ENCODE measurements at places on chromosomes 13 and 19. TPM values are rescaled to one million over a fixed set of nuclear protein-coding genes. Genes with fewer than 3 reads are reported as not detected.
A peak's percentile ranks its signal among the peaks of the same experiment; 100 is the strongest.

The ZNF780A gene
- total RNA-seq: 12.2 TPM

The CEACAM7 gene
- not detected for total RNA-seq

GRCh38 chr13:73714522-73714921 lies 419.7 kb downstream of the KLF12 start:
- DNase-seq: no peak

The CDX2 gene
- total RNA-seq: not detected

GRCh38 chr13:76500894-76501293 lies 385.3 kb downstream of the KCTD12 start:
- no peak for DNase-seq

- DNase-seq: peak; percentile 68
Measured at GRCh38 chr13:110506859-110507566, 54.5 kb downstream of the RAB20 start.

The EML2 gene
- total RNA-seq: 37.9 TPM

The CXCL17 gene
- total RNA-seq: not detected

The ZNF296 gene
- total RNA-seq: 0.25 TPM

The SH2D3A gene
- total RNA-seq: 0.09 TPM

The CYP4F11 gene
- total RNA-seq: 0.34 TPM

GRCh38 chr19:3692141-3693024 lies 7.9 kb downstream of the PIP5K1C start:
- DNase-seq: no peak

The ZNF888 gene
- total RNA-seq: 1.7 TPM

DNA sequence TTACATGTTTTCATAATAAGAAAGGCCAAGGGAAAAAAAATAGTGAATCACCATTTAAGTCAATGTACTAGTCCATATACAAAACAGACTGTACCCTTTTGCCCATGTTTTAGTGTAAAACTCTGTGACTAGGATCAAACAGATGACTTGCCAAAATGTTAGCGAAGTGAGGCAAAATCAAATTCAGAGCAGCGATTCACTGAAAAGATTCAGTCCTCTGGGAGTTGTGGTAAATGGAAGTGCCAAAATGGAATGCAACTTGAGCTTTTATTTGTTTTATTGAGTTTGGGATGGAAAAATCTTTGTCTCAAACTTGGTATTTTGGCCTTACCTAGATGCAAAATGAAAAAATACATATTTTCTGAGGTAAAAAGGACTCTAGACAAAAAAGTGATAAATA lies 9.1 kb downstream of the CDADC1 start:
- DNase-seq: no peak

DNA sequence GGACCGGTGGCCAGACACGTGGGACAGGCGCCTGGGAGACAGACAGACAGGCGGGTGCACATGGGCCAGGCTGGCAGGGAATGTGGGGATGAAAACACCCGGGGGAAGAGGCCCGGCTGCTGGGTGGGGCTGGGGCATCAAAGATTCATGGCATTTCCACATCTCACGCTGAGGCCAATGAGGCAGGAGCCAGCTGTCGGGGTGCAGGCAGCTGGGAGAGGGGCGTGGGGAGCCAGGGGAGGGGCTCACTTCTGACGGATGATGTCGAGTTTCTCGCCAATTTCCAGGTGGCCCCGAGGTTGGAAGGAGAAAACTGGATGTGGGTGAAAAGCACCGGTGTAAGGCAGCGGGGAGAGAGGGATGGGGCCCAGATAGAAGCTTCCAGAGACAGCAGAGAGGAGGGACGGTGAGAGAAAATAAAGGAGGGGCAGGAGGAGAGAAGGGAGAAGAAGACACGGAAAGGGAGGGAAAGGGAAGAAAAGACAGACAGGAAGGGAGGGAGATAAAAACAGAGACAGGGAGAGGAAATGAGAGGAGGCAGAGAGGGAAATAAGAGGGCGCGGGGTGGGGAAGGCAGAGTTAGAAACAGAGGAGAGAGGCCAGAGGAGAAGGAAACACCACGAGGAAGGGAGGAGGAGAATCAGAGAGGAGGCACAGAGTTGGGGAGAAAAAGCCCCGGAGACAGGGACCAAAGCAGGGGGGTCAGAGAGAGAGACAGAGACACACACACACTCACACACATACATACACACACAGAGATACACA lies 8.0 kb upstream of the CCER2 start:
- no peak for DNase-seq

DNA sequence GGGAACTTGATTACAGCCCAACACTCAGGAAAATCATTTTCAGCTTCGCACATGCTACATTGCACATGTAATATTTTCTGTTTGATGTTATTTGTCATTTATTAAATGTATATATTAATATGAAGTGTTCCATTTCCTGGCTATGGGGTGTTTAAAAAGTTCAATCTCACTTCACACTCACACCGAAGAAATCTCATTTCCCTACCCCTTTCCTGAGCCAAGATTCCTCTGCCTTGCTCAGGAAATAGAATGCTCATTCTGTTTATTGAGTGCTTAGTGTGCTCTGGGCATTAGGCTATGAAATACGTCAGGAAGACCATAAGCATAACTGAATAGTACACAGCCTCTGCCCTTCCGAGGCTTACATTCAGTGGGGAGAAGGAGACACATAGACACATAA lies 331.9 kb upstream of the TSHZ3 start:
- DNase-seq: no peak

DNA sequence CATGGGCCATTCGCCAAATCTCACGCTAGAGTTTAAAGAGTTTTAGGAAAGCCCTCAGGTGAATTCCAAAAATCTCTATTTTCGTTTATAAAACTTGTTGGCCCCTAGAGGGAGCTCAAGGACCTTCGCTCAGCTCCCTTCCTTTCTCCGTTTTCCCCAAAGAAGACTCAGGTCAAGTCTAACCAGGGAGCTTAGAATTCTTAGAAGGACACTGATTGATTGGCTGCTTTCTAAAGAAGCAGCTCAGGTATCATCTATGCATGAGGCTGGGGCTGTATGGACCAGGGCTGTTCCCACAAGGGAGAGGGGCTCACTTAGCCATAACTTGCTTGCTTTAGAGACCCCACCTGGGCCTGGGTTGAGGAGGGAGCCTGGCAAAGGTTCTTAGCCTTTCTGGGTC lies 20.5 kb downstream of the DZIP1 start:
- DNase-seq: no peak

GRCh38 chr19:41302624-41303351 lies 7.2 kb upstream of the CCDC97 start:
- no peak for DNase-seq

GRCh38 chr13:31168166-31168565 lies 6.5 kb upstream of the HSPH1 start:
- no peak for DNase-seq

- DNase-seq: no peak
Measured at GRCh38 chr19:49366110-49366509, 2.4 kb downstream of the DKKL1 start.

The ARHGAP33 gene
- total RNA-seq: 1.5 TPM

DNA sequence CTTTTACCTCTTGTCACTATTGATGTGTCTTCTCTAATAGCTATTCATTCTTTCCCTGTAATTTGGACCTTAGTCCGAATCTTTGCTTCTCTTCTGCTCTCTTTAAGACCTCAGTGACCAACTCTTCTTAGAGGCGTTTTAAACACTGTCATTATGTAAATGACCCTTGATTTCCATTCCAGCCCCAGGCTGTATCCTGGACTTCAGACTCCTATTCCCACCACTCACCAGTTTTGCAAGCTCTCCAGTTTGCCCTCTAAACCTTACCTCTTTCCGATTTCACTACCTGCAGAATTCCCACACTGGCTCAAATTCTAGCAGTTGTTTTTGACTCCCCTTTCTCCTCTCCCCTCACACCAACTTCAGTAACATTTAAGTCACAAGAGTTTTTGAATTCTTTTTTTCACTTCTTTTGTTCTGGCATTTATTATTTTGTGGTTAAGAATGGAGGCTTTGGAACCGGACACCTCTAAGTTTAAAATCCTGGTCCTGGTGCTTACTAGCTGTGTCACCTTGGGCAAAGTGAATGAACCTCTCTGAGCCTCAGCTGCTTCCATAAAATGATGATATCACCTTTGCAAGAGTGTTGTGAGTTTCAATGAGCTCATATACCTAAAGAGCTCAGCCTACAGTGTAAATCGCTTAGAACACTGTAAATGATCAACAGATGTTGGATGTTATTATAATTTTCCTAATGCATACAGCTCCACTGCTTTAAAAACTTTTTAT lies 13.6 kb upstream of the HMGB1 start:
- DNase-seq: no peak

- DNase-seq: peak; percentile 72
Measured at GRCh38 chr13:37127691-37128241, 22.3 kb upstream of the CSNK1A1L start.

DNA sequence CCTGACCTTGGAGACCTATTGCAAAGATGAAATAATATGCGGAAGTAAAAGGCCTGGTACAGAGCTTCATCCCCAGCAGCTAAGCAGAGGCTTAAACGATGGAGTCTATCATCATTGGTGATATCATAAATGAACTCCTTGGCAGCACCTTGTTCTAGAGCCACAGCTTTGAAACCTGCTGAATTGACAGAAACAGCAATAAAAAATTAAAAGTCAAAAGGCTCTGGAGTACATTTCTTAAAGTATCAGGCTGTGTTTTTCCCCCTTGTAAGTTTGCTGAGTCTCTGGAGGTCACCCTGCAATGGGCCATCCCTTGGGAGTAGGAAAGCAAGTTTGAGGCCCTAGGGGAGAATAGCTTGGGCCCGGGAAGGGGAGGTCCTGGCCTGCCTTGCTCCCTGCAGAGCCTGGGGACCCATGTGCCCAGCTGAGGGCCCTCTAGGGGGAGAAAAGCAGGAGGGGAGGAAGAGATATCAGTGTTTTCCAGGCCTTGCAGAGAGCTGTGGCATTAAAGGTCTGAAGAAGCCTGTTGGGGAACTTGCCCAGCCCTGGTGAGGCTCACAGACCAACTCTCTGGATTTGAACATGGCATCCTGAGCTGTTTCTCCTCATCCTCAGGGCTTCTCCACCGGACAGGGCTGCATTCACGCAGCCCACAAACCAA lies 416.1 kb downstream of the ZNF536 start:
- no peak for DNase-seq

DNA sequence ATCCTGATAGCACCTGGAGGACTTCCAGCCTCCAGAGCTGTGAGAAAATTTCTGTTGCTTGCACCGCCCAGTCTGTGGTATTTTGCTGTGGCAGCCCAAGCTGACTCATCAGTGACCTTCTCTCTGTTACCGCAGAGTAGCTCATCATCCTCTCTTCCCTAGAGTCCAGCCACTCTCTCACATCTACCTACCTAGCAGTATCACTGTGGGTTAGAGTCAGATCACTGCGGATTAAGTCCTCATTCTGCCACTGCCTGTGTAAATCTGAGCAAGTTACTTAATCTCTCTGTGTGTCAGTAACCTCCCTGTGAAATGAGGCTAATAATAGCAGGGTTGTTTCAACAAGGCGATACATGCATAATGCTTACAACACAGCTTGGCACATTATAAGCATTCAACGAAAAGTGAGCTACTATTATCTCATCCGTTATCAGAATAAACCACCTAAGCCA lies 40.3 kb upstream of the USPL1 start:
- no peak for DNase-seq

DNA sequence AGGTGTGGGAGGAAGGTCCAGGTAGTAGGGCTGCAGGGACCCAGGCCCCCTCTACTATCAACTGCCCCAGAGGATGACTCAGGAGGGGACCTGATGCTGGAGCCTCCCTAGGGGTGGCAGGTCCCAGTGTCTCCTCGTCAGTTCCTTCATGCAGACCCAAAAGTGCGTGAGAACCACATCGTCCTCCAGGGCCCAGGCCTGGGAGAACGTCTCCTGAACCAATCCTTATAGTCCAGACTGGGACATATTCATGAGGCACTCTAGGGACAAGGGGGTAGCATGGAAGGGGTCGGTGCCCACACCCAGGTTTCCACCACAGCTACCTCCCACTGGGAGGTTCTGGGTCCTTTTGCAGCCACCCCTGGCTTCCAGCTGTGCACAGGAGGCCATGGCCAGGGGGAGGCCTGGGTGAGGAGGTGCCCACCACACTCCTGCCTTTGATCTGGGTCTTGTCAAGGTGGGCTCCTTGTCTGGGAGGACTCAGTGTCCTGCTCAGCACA lies 38.0 kb upstream of the TPM4 start:
- DNase-seq: no peak

DNA sequence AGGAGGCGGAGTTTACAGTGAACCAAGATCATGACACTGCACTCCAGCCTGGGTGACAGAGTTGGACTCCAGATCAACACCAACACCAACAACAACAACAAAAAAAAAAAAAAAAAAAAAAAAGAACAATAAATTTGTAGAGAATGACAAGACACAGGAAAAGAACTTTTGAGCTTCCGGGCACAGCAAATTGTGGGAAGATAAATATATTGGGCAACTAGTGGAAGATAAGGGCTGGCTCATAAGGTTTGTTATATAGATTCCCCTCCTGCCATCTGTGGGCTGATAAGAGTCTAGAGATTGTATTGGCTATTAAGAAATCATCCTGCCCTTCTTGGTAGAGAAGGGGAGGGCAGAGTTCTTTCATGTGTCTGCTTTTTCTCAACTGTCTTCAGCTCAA lies 33.1 kb upstream of the CYP2S1 start:
- DNase-seq: no peak

- peak; percentile 58 for DNase-seq
Measured at GRCh38 chr13:39603424-39603947, 493 bp upstream of the LHFPL6 start.

GRCh38 chr19:55670280-55671053 lies 4.6 kb upstream of the EPN1 start:
- no peak for DNase-seq

The ANGPTL4 gene
- 8.5 TPM for total RNA-seq

DNA sequence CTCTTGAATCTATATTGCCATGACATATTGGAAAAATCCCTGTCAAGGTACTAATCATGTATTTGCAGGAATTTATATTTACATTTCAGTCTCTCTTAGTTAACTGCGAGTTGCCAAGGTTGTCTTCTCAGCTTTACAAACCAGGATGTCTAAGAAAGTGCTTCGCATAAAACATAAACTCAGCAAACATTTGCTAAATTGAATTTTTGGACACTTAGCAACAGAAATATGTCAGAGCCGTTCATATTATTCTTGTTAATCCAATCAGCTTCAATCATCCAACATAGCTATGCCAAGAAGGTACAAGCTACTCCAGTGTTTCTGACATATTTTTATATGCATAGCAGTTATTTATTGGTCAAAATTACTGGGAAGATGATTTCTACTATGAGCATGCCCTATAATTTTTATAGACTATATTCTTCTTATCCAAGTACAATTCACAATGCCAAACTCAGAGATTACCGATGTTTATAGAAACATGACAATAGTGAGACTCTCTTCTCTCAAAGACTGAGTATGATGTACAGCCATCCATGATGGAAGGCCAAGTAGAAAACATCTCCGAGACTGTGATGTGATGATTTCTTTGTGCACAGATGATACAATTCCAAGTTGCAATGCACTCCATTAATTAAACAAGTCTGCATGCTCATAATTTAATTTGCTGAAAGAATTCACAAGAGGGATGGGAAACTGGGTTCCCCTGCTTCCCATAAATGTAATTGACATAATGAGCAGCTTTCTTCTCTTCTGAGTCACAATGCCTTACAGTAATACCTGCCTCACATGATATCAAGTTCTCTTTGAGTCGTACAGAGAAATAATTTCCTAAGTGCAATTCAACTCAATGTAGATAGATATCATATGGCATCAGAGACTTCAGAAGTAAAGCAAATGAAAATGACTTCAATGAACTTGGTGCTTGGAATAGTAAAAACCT lies 776.3 kb downstream of the EFNB2 start:
- DNase-seq: no peak

The AXL gene
- total RNA-seq: 30.2 TPM

The WDR87 gene
- not detected for total RNA-seq

The CEACAM3 gene
- total RNA-seq: 0.29 TPM
